ENCODE measurements at places on chromosomes 7 and 10.

DNA sequence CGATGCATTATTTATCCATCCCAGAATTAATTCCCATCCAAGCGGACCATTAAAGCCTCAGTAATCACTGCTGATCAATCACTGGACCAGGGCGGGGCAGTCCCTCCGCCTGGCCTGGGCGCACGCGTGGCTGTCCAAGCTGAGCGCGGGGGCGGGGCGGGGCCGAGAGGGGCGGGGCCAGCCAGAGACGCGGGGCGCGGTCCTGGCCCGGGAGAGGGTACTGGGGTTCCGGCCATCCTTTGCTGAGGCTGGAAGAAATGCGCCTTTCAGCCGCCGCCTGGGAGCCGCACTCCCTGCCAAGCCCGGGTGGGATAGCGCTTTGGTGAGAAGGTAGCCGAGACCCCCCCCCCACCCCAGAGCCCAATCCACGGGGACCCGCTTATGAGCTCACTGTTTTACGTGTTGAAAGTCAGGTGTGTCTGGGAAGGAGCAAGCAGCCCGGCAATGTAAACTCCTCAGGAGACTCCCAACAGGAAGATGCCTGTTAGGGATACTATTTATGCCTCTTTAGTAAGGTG, at the start of gene ARHGAP22:
Gene ARHGAP22 (minus strand): TSS at position 83 of the 518 bp plus-strand sequence. CDS start 277 bp downstream, outside the sequence.
- DNase-seq: peak; percentile 32

DNA sequence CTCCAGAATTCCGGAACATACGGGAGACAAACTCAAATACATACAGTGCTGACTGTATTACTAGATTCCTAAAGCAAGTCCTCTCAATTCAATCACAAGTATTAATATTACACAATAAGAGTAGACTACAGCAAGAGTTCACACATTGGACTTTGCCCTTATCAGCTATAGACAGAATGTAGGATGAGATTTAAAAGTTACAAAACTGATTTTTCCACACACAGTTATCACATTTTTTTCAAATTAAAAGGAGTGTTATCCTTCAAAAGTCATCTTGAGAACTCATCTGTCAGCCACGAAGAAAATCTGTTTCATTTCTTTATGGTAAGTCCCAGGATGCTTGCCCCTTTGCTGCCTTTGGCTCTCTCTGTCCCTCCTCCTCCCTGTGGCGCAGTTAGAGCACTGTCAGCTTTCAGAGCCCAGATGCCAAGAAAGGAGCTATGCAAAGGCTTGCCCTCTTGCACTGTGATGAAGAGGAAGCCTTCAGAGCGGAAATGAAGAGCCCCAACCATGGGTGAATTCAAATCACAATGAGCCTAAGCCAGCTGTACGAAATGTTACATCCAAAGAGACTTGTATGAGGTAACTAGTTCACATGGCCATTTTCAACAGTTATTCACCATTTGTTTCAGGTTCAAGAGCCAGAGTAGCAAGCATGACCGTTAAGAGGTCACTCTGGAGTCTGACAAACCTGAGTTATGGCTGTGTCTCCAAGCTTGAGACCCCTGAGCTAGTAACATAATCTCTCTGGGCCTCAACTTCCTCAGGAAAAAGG, 10.7 kb downstream of the NCOA4 start:
- DNase-seq: peak; percentile 32

DNA sequence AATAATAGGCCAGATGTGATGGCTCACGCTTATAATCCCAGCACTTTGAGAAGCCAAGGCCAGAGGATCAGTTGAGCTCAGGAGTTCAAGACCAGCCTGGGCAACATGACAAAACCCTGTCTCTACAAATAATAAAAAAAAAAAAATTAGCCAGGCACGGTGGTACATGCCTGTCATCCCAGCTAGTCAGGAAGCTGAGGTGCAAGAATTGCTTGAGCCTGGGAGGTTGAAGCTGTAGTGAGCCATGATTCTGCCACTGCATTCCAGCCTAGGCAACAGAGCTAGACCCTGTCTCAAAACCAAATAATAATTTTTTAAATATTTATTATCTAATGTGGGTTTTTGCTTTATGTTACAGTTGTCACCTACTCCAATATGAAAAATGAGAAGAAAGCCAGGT, 178.9 kb downstream of the ADK start:
- no peak for DNase-seq

DNA sequence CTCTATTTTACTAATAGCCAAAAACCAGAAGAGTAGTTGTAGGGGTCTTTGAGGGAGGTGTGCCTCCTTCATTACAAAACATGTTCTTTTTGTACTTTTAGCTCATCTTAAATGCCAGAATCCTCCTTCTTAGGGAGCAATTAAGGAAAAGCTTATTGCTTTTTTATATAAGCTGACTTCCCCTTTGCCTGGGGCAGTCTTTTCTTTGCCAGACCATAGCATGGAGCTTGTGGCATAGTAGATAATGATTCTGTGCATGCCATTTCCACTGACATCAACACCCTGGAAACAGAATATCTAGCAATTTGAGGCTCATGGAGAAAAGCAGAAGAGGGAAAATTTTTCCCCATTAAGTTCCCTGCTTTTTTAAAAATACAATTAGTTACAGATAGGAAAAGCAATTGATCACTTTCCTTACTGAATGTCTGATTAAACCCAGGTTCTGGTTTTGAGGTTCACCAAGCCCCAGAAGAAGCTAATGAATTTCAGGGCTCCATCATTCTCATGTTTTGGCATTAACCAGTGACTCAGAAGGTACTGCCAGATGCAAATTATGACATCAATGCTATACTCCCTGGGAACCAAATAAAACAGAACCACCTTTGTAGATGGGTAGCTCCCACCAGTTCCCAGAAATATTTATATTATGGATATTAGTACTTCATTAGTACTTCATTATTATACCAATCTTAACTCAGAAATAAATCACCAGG, 410.6 kb downstream of the KCNMA1 start:
- DNase-seq: no peak

DNA sequence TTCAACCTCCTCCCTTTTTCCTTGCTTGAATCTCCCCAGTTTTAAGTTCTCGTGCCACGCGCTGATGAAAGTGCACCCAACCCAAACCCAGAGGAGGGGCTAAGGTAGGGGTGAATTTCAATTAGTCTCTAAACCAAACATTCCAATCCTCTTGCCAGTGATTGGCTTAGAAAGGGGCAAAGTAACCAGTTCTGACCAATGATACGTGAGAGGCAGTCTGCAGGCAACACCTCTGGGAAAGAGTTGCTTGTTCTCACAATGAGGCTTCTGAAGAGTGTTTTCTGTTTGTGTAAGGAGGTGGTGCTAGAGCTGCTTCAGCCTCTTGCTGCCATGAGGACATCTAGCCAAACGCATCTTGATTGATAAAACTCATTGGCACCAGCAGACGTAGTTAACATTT, 21.8 kb downstream of the SLC35G1 start:
- DNase-seq: no peak

DNA sequence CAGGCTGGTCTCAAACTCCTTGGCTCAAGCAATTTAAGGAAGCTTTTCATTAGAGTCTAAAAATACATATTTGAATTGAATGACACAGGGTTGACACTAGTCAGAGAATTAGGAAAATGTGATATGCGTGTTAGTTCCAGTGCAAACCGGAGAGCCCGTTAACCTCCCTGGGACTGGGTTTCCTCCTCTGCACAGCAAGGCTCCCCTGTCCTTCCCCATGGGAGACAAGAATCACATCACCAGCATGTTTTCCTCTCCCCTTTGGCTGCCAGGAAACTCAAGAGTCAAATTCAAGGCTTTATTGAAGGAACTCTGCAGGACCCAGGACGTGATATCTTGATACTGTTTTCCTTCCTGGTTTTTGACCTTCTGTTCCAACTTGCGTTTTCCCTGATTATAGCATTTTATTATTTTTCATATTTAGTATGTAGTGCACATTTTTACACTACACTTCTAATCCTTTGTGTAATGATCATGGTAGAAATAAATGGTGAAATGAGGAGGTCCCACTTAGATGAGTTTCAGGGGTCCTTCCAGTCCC, 24.9 kb downstream of the GSTO2 start:
- no peak for DNase-seq

- DNase-seq: no peak
Measured at GRCh38 chr7:73329861-73330581, 2.1 kb downstream of the FKBP6 start.

DNA sequence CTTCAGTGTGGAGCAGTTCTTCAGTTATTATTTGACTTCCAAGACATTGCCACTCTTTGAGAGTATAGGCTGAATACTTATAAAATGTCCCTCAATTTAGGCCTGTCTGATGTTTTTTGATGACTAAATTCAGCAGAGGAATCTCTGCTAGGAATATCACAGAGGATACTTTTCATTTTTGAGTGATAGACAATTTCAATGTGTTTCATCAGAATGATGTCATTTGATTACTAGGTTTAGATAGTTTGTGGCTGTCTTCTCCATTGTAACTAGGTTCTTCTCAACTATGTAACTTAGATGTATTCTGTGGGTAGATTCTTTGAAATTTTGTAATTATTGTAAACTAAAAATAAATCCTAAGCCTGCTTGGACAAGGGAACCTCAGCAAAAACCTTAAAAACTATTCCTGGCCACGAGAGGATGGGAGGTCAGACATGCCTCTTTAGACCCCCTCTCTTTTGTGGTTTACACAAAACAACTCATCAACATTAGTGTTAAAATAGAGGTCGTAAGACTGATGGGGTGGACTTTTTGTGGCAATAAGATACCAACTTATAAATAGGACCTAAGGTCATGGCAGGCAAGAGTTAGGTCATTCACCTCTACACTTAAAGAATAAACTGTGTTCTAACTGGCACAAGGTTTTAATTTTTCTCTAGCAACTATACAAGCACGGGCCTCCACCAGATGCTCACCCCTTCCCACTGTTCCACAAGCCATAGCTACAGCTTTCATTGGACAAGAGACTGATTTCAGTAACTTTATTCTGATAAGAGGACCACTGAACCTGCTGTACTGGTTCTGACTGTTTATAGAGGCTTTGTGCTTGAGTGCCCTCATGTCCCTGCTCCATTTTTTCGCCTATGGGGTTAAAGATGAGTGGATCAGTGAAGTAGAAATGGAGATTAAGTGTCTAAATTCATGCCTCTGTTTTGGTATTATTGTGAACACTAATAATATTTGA, 33.7 kb downstream of the CYP2C8 start:
- no peak for DNase-seq

GRCh38 chr7:70459546-70459945, 672.4 kb upstream of the GALNT17 start:
- no peak for DNase-seq

DNA sequence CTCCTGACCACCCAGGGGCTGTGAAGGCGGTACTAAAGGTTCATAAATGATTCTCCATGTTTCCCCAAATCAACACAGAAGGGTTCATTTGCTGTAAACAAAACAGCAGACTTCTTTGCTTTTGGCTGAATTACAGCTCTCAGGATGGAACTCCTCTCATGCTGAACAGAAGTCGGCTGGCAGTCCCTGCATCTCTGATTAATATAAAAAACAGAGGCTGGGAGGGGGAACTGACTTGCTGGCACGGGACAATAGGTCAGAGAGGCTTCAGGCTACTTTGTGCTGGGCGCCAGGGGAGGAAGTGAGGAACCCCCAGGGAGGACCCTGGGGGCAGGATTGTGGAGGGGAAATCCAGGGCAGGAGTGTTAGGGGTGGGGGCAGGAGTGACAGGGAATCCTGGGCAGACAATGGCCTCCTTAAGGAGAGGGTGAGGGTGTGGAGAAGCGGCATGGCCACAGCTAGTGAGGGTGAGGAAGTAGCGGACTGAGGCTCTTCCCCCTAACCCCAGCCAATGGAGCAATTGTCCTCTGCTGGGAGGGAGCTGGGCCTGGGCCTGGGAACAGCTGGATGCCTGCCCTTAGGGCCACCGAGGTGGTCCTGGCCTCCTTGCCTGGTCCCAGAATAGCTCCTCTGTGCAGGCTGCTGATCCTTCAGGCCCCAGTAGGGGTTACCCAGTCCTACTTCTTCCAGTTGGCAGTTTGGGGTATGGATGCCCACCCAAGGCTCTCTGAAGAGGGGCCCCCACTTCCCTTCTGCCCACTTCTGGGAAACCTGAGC, 9.2 kb upstream of the SFRP5 start:
- DNase-seq: no peak

- peak; percentile 39 for DNase-seq
Measured at GRCh38 chr10:100743626-100744135, 1.7 kb upstream of the PAX2 start.

DNA sequence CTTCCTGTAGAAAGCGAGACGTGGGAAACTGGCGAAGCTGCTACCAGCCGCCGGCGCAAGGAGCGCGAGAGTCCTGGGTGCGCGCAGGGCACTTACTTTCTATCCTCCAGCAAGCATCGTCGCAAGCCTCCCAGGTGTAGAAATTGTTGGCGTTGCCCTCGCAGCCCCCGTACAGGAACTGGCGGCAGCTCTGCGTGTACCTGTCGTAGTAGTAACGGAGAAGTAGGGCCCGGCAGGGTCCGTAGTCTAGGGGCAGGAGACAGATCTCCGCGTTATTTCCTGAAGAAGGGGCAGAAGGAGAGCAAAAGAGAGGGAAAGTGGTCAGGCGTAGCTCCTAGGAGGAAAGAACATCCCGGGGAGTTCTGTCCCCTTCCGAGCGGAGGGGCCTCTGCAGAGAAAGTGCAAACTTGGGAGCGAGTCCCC, 501 bp downstream of the TFPI2 start:
- no peak for DNase-seq

- no peak for DNase-seq
Measured at GRCh38 chr10:96588616-96589419, 2.0 kb upstream of the TM9SF3 start.

DNA sequence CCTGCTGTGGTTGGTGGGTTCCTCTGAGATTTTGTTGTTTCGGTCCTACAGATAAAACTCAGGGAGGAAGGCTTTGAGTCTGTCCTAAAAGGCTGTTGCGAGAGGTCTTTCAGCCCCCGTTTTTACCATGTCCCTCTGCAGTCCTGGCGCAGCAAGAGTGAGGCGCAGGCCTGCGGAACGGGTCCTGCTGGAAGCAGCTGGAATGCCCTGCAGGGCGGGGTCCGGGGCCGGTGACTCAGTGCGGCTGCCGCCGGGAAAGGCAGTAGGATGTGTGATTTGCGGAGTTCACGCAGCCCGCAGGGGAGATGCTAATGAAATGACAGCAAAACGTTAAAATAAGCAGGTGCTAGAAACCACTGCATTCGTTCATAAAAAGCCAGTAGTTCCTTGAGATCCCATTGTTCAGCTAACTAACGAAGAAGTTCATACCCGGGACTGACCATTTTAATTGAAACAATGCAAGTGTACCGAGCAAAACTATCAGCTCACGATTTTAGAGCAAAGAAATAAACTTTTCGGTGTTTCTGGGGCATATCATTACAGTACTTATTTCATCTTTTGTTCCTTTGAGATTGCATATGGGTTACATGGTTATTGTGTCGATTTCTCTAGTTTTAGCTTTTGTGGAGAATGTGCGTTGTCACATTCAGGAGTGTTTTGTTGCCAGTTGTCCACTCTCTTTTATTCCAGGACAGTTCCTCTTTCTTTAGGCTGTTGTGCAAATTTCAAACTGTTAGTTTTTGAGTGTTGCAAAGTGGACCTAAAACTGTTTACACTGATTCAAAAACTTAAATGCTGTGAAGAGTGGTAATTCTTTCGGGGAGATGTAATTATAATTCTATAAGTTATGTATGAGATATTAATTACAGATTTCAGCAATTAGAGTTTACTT, 783 bp downstream of the ANLN start:
- DNase-seq: peak; percentile 29

GRCh38 chr7:158973440-158973839, 117.1 kb downstream of the DYNC2I1 start:
- DNase-seq: peak; percentile 28

All from CD4-positive, alpha-beta T cell treated with Interleukin-1 beta for 1 hour (primary cell).